ENCODE measurements at places on chromosomes 4 and X.
A peak's percentile ranks its signal among the peaks of the same experiment; 100 is the strongest.

GRCh38 chrX:22760513-22761057, 239.2 kb upstream of the DDX53 start:
- DNase-seq = no peak

DNA sequence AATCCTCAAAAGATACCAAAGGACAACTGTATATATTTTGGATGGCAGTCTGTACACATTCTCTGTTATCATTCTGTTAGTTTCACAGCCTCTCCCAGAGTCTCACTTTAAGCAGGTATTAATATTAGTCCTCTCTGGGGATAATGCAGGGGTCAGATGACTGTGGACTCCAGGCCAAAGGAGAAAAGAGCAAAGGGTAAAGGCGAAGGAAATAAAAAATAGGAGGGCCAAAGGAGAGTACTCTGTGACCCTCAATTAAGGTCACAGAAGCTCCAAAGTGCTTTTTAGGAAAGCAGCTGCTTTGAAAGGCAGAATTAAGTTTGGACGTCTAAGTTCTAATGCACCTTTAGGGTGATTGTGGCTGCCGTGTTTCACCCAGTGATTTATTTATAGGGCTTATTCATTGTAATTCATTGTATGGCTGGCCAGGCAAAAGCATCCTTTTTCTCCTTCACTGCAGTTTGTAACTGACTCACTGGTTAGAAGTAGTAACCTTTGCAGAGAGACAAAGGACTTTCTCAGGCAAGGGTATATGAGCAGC, 7.8 kb downstream of the MSMO1 start:
- DNase-seq = no peak

GRCh38 chrX:29872831-29873230, 342.5 kb upstream of the MAGEB2 start:
- no peak for DNase-seq

DNA sequence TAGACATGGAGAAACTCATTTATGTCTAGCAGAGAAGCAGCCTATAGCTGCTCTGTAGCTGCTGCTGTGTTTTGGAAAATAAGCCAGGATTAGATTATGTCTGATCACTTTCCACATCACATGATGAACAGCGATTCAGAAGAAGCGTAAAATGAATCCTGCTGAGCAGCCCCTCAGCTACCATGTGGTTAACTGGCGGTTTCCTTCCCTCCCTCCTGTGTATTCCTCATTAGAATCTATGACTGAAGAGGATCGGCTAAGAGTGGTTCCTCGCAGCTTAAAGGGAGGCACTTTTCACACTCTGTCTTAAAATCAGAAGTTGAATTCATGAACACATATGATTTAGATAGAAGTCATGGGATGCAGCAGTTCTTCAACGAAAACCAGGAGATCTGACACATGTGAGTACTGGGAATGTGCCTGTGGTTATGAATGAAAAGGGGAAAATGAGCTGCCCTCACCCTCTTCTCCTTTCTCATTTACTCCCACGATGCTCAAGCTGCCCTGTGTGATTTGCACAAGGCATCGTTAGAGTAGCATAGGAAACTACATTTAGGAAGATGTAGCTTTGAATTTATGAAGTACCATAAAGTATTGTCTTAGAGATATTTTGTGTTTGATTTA, at the start of gene PPEF1:
TSS of gene PPEF1 (plus strand) at position 220 of the 624 bp plus-strand sequence. CDS start at position 356, 136 bp downstream.
- no peak for DNase-seq

DNA sequence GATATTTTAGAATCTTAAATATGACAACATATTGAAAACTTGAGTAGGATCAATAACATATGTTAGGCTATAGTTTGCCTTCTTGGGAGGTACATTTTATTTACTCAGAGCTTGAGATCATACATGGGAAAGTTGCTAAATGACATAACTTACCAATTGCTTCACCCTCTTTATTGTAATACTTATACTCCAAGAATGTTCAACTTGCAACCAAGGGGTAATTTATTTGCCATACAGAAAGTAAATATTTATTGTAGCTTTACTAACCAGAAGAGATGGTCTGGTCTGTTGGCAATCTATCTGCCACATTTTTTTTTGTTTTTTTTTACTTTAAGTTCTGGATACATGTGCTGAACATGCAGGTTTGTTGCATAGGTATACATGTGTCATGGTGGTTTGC, 426.6 kb downstream of the ARHGAP24 start:
- no peak for DNase-seq

GRCh38 chr4:60327651-60328050, 872.5 kb upstream of the ADGRL3 start:
- DNase-seq = no peak

GRCh38 chrX:2928583-2929434, at the start of gene ARSD:
Gene ARSD (minus strand): TSS chrX:2929339. CDS start chrX:2929275, 64 bp downstream.
- peak; percentile 59 for DNase-seq

DNA sequence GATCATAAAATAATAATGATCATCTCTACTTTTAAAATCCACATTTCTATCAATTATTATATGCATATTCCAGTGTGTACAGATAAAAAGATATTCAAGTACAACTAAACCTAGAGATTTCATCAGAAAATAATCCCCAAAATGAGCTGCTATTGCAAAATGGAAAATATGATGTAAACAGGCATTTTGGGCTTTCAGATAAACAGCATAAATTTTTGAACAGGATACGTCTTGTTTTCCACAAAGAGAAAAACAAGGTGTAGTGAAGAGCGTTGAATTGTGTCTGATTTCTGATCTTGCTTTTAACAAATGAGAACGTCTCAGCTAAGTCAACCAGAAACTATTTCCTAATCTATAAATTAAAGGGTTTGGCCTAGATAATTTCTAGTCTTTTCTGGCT, 349.6 kb upstream of the FTHL17 start:
- no peak for DNase-seq
